ENCODE measurements at places on chromosomes 3 and 15.

DNA sequence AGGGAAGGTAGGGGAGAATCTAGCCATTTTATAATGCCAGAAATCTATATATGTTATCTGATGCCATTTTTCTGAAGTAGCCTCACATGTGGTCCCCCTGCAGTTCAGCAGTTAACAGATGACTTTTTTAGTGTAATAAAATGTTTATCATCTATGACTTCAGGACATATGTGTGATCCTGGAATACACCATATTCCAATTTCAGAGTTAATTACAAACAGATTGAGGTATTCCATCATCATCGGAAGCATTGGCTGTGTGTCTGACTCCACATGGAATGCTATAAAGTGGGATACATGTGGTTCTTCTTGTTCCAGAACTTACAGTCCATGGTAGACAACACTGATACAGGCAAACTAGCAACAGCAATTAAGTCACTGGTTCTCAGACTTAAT, 45.9 kb upstream of the LIMD1 start:
- no peak for DNase-seq

DNA sequence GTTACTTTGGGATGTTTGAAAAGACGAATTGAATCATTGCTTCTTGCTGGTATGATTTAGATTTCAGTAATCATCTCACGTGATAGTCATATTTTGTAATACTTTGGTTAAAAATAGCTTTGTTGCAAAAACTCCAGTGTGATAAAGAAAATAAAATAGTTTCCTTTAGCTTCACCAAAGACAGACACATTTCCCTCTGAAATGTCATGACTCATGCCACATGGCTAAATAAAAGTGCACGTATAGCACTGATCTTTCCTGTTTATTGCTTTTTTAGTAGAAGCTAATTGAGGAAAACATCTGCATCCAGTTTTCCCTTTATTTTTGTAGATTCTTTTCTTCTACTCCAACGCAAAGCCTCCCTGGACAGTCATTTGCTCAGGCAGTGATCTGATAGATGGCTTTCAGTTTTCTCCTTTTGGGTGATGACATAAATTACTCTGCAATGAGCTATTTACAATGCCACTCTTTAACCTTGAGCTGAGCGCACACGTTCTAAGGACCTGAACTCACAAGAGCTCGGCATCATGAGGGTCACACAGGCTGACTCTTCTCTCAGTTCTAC, 84.9 kb downstream of the ARNT2 start:
- DNase-seq = no peak

DNA sequence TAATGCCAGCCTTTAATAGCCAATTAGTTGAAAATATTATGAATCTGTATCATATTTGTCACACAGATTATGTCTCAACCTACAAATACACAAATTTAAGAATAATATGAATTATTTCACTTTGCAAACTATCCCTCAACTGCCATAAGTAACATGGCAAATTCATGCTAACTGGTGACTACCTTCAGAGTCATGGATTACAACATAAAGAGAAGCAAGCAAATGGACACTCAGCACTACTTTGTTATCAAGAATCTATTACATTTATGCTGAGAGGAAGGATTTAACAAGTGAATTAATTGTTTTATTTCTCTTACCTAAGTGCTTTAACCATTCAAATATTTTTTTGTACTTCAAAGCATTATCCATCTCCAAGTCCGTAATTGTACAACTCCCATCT, 103.1 kb upstream of the BCL6 start:
- DNase-seq = no peak

DNA sequence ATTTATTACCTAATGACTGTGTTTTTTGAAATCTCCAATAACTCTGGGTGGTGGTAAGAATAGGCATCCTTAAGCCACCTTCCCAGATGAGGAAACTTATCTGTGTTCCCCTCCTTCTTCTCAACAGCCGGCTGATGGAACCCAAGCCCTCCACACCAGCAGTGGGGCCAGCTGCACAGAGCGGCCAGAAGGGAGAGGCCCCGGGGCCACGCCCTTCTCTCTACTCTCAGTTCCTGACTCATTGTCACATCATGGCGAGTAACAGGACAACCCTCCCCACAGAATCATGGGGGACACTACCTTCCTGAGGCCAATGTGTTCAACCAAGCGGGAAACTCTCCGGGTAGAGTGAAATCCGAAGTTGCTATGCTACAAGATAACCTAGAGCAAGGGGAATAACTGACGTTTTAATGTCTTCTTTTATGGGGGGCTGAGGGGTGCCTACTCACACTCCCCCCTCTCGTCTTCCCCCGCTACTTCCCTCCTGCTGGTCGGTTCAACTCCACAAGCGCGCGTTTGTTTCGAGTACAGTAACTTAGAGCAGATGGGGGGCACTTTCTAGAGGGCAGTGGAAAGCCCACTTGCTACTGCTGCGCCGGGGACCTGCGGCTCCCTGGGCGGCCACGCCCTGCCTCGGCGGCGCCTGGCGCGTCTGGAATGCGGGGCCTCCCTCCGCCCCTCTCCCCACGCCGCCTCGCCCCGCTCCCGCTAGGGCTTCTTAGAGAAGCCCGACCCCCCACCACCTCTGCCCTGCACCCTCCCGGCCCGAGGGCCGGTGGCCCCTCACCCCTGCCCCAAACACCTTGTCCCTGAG, 621 bp downstream of the ANXA2 start:
- DNase-seq = peak; percentile 57

GRCh38 chr3:168996622-168997021, 666.9 kb downstream of the MECOM start:
- DNase-seq = no peak

- DNase-seq = no peak
These were observed 25.8 kb downstream of the TMEM45A start for GRCh38 chr3:100518244-100518643.

DNA sequence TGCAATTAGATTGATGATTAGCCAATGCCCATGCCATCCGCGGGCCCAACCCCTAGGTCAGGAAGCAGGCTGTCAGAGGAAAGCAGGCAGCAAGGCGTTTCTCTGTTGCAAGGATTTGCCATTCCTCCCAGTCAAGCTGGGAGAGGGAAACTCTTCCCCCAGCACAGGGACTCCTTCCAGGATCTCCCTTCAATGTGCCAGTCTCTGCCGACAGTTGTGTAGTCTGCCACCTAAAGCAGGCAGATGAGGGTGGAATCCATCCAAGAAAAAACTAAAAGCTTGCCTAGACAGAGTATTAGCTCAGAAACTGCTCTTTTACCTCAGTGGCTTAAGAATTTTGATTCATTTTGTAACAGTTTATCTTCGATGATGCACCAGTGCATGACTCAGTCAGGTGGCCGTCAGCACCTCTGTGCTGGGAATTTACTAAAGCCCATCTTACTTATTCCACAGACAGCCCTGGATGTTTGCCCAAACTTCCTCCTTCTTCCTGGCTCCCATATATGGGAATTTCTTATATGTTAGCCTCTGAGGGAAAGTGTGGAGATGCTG, 501.5 kb upstream of the THBS1 start:
- no peak for DNase-seq

DNA sequence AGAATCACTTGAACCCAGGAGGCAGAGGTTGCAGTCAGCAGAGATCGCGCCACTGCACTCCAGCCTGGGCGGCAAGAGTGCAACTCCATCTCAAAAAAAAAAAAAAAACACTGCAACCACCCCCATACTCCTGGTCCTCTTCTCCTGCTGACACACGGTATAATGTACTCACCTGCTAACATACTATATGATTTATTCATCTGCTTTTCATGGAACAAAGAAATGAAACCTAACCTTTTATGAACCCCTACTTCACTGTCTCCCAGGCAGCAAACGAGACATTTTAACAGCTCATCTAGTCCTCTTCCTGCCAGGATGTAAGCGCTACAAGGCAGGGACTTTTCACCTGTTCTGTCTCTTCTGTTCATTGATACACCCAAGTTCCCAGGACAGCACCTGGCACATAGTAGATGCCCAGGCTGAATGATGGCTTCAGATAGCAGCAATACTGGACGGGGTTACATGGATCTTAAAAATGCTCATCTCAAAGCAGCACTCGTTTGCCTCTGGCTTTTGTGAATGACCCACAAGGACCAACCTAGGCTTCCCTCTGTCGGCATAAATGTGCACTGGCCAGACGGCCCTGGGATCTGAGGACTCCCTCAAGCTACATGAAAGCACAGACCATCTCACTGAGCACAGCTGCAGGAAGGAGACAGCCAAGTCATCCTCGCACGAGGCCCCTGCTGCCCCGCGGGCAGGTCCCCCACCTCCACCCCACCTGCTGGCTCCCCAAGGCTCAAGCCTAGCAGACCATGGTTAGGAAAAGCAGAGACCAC, 20.3 kb downstream of the XXYLT1 start:
- DNase-seq = no peak

DNA sequence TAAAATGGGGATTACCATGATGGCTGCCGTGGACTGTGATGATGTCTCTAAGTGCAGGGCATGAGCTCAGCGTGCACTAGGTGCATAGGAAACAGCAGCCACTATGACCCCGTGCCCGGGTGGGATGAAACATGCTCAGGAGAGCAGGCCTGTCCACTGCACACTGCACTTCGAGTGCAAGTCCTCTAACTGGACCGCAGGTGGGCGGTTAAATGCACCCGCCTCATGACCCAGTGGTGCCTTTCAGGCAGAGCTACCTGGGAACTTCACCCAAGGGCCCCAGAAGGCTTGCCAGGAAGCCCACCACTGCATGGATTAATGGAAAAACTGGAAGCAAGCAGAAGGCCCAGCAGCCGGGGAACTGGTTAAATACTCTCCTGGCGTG, 34.0 kb downstream of the PRKCD start:
- no peak for DNase-seq

- no peak for DNase-seq
These were observed 140.4 kb downstream of the ANO10 start for GRCh38 chr3:43481375-43481774.

DNA sequence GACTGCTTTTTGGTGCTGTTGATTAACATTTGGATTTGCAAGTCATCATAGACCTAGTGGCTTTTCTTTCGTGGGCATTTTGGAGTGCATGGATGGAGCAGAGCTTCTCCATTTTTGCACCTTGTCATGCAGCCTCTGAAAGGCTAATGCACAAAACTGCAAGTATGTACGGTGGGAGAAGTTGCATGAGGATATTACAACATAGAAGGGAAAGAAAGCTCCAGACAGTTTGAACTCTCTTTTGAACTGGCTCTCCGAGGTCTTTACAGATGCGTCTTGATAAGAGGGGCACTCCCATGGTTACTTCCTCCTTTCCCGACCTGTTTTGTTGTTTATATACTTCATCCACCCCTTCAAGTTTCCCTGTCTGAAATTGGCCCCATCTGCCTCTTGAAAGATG, 147.1 kb upstream of the GBE1 start:
- no peak for DNase-seq

DNA sequence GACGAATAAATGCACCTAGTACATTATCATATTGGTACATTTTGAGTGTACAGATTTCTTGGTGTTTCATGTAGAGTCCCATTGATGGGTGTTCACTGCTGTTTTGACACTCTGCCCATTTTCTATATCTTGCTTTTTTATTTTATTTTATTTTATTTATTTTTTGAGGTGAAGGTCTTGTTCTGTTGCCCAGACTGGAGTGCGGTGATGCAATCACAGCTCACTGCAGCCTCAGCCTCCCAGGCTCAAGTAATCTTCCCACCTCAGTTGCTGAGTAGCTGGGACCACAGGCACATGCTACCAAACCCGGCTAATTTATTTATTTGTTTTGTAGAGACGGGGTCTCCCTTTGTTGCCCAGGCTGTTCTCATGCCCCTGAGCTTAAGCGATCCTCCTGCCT, 44.2 kb downstream of the DNAJC13 start:
- no peak for DNase-seq

GRCh38 chr3:14784087-14784681, 34.6 kb upstream of the FGD5 start:
- DNase-seq = no peak

DNA sequence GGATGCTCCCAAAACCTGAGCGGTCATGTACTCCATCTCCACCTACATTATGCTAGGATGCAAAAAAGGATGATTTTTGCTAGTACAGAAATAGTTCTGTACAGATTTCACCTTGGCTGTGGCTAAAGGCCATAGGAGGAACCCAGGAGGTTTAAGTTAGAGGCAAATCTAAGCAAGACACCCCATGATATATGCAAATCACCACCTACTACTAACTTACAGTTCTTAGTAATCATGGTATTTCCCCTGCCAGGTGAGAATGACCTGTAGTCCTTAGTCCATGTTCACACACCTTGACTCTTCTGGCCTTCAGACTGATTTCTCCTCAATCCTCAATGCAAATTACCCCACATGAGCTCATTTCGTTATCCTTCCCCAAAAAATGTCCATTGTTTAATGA, 154.2 kb downstream of the IMPG2 start:
- DNase-seq = no peak

- DNase-seq = no peak
These were observed 1.4 kb downstream of the PLEKHO2 start for GRCh38 chr15:64842986-64843561.

DNA sequence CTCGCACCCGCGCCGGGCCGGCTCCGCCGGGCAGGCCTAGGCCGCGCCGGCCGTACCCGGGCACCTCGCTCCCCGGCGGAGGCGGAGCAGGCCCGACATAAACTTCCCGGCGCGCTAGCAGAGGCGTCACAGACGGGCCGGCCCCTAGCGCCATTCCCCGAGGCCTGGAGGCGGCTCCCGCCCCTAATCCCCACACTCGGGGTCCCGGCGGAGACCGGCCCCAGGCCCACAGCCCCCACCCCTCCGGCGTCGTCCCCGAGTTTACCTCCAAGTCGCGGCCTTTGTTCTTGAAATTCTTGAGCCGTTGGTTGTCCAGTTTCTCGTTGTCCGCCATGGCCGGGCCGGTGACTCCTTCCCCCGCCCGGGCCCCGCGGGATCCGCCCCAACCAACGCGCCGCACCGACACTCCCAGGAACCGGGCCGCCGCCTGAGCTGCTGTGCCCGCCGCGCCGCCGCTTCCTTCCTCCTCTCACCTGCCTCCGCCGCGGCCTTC, 376 bp downstream of the KPNA4 start:
- DNase-seq = peak; percentile 56

DNA sequence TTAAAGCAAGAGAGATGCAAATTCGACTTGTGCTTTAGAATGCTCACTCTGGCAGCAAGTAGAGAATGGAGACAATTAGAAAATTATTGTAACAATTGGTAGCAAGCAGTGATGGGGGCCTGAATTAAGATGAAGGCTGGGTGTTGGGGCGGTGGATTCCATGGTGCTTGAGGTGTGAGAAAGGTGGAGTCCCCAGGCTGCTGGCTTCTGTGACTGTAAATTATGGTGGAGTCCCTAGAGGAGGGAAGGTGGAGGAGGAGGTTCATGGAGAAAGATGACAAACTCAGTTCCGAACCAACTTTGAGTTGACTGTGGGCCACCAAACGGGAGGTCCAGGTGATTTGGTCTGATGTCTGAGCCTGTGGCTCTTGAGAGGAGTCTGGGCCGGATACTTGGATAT, 10.7 kb upstream of the SMAD3 start:
- DNase-seq = no peak
